ENCODE measurements at places on chromosomes 5 and 9.

- no peak for DNase-seq
Measured at GRCh38 chr9:97907046-97907445, 15.3 kb downstream of the TRMO start.

GRCh38 chr5:53389093-53389492 is 91.3 kb upstream of the FST start:
- no peak for DNase-seq

DNA sequence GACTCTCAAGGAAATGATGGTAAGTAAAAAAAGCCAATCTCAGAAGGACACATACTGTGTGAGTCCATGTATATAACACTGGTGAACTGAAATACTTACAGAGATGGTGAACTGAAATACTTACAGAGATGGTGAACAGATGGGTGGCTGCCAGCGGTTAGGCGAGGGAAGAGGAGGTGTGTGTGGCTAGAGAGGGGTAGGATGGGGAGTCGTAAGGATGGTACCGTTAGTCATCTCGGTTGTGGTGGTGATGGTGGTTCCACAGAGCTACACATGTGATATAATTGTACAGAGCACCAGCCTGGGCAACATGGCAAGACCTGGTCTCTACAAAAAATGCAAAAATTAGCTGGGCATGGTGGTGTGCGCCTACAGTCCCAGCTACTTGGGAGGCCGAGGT is 113.6 kb upstream of the RAPGEF1 start:
- DNase-seq = no peak

DNA sequence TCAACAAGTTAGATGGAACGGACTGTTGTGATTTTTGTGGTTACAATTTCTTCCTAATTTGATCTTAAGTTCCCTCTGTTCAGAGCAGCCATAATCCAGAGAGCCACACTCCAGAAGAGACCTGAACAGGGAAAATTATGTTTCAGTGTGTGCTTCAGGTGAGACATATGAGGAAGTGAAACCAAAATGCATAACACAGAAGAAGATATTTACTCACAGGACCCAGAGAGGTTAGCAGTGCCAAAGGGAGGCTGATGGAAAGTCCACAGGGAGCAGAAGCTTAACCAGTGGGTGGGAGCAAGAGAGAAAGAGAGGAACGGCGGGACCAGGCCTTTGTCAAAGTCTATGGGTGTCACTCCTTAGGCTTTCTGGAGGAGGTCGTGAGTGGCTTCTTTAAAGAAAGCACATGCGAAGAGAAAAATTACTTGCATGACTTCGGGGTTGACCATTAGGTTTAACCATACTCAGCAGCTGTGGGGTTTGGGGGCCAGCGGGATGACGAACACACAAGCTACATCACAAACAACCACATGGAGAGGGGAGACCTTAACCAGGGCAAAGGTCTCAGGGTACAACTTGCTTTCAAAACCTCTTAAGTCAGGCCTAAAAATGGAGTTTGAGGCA is 141.4 kb downstream of the MED10 start:
- no peak for DNase-seq

- DNase-seq = peak; percentile 76
Measured at GRCh38 chr5:76175051-76175666, 92.0 kb downstream of the SV2C start.

- no peak for DNase-seq
Measured at GRCh38 chr9:129713402-129713679, 39.5 kb downstream of the PTGES start.

DNA sequence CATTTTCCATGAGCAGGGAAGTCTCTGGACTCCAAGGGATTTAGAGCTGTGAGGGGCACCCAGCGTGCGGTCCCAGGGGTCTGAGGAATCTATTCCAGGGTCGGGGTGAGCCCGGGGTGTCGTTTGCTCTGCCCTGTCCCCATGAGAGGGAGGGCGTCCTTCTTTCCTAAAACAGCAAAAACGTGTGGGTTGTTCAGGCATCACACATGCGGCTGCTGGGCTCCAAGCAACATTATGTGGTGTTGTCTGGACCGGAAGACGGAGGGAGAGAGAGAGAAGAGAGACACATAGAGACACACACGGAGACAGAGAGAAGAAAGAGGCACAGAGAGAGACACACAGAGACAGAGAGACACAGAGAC is 42.7 kb upstream of the COL5A1 start:
- DNase-seq = no peak

GRCh38 chr9:85586684-85587083 is 155.1 kb downstream of the AGTPBP1 start:
- no peak for DNase-seq

- no peak for DNase-seq
Measured at GRCh38 chr9:134273647-134274046, 52.6 kb upstream of the RXRA start.

DNA sequence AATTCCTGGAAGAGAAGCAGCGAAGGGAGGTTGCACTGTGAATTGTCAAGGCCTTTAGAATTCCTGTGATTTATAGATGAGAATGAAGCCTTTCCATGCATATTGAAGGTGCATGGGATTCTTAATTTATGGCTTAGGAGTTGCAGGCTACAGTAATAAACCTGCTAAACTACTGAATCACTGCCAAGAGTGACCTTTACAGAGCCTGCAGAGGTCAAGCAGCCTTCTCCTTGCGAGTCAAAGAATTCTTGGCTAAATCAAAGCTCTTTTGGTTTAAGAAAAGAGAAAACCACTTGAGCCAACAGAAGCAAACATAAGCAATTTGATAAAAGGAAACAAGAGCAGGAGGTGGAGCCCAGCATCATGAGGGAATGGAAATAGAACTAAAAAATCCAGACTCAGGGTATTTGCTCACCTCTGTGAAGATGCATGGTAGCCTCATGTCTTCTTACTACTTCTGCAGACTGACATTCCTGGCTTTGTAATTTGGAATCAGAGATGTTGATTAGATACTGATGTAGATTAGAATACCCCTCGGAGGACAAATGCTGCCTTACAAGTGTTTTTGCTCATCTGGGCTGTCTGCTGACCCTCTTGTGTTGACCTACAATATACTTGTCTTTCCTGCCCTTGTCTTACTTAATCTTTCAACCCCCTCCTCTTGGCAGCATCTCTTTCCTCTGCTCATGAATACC is 90.3 kb upstream of the IFNK start:
- no peak for DNase-seq

DNA sequence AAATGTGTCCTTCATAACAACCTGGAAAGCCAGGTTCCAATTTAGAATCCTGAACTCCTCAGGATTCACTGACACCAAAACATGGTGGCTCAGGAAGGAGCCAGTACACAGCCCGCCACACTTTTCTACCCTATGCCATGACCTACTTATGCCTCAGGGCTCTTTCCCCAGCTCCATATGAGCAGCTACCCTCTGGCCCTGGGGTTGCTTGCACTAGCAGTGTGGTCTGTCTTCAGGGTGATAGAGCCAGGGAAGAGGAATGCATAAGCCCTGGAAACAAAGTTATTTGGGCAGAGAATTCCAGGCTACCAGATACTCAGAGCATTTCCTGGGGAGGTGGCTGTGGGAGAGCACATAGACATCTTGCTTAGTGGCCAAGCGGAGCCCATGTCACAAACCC is 15.0 kb upstream of the ECM2 start:
- DNase-seq = no peak

GRCh38 chr5:138543730-138544104 is 681 bp upstream of the ETF1 start:
- DNase-seq = no peak

DNA sequence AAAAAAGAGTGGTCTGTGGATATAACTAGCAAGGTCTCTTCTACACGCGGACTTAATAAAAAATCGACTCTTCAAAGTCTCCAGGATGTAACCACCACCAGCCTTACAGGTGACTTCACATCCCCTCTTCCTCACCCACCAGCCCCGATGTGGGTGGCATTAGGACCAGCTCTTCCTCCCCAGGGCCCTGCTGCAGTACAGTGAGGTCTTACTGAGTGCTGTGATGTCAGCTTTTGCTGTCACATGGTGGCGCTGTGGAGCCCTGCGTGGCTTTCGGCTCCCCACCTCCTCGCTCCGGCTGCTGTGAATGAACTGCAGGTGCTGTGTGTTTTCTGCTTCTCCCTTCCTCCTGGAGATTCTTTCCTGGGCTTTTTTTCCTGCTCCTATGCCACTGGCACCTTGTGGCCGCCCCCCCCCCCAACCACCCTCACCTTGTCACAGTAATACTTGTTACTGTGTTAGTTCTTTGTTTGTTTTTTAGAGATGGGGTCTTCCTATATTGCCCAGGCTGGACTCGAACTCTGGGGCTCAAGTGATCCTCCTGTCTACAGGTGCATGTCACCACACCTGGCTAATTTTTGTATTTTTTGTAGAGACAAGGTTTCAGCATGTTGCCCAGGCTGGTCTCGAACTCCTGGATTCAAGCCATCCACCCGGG is 15.8 kb upstream of the RAPGEF1 start:
- DNase-seq = peak; percentile 85

GRCh38 chr5:65984098-65984885 is 57.9 kb downstream of the ERBIN start:
- no peak for DNase-seq

DNA sequence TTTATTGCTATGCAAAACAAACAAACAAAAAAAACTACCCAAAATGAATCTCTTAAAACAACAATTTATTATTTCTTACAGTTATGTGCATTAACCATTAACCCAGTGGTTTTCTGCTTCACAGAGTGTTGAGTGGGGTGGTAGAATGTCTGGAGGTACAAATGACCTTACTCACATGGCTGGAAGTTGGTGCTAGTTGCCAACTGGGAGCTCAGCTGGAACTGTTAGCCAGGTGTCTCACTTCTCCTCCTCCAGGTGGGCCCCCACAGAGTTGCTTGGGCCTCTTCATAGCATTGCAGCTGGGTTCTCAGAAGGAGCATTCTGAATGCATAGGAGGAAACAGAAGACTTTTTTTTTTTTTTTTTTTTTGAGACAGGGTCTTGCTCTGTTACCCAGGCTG is 10.5 kb upstream of the B4GALT1 start:
- no peak for DNase-seq

- DNase-seq = no peak
Measured at GRCh38 chr9:95150903-95151302, 166.6 kb downstream of the FANCC start.

- DNase-seq = no peak
Measured at GRCh38 chr9:94802793-94803192, 76.3 kb downstream of the AOPEP start.

- DNase-seq = no peak
Measured at GRCh38 chr9:129348890-129349664, 171.0 kb upstream of the IER5L start.

GRCh38 chr5:11650936-11651335 is 253.3 kb downstream of the CTNND2 start:
- no peak for DNase-seq

DNA sequence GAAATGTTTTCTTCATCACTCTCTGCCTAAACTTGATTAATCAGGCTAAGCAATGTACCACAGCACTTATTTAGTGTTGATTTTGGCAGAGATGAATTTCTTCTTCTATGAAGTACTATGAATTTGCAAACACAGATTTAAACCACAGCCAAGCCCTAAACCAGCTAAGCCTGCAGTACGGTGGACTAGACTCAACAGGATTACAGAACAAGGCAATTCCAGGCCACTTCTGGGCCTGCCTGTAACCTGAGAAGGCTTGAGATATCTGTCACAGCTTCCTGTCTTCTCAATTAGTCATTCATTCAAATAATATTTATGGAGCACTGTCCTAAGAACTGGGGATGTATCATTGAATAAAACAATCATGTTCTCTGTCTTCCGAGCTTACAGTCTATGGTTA is 32.4 kb upstream of the CAST start:
- no peak for DNase-seq

- DNase-seq = no peak
Measured at GRCh38 chr5:141747152-141748141, 65.4 kb upstream of the ARAP3 start.

GRCh38 chr5:69188811-69189161 is 597 bp upstream of the CENPH start:
- no peak for DNase-seq

- no peak for DNase-seq
Measured at GRCh38 chr5:112862085-112862484, 998 bp downstream of the SRP19 start.

DNA sequence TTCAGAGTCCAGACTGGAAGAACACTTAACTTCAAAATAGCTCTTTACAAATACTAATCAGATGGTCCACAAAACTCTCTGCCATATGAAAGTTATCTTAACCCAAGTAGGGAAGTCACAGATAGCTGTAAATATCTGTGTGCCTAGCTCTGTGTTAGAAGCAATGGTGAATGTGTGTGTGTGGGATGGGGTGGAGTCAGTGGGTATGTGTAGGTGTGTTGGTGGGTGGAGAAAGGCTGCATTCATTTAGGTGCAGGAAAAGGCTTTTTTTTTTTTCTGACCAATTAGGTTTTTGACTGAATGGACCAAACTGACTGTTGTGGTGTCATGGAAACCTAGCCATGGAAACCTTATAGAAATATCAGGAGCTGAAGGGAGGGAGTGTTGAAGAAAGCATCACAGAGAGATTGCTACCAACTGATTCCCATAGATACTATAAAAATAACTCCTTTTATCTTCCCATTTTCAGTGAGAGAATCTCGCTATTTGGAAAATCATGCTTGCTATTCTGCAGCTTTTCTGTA is 156.2 kb upstream of the NR3C1 start:
- DNase-seq = no peak
